ENCODE measurements at places on chromosomes 3 and 15.

DNA sequence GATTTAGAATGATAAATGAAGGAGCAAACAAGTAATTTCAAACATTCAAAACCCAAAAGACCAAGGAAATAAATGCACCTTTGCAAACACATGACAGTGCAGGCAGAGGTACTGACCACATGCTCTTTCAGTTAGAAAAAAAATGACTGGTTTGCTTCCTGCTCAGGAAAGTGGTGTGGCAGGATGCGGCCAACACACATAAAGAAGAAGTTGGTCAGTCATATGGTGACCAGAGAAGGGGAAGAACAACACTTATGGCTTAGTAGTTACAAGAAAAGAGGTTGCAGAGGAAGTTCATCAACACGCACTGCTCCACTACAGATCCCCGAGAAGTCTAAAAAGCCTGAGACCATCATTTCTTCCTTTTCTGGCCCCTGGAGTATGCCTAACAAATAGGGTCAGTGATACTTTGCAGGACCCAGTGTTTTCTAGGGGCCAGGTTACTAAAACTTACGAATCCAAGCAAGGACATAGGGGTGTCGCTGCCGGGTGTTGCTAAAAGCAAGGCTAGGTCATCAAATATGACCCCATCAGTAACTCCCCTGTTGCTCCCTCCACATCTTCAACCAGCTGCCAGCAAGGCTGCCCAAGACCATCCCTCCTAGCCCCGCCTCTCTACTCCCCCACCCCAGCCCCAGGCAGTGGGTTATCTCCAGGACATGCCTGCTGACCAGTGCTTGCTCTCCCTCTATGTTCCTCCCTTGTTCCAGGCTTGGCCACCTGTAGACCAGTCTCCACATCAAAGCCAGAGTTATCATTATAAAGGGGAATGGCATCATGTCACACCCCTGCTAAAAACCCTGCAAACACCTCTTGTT, 11.2 kb downstream of the ATP8B4 start:
- no peak overlapping the region for H3K4me3 ChIP-seq
- H3K27ac ChIP-seq, result no peak overlapping the region
- no peaks in the 10 kb centered on the region for H3K36me3 ChIP-seq
- H3K4me1 ChIP-seq, result peaks cover 17% of the 10 kb centered on the region

- no peaks in the 10 kb centered on the region for H3K4me1 ChIP-seq
- H3K36me3 ChIP-seq, result no peaks in the 10 kb centered on the region
- no peak overlapping the region for H3K27ac ChIP-seq
- H3K4me3 ChIP-seq, result no peak overlapping the region
Observed at GRCh38 chr3:43394041-43394554, 107.8 kb downstream of the SNRK start.

DNA sequence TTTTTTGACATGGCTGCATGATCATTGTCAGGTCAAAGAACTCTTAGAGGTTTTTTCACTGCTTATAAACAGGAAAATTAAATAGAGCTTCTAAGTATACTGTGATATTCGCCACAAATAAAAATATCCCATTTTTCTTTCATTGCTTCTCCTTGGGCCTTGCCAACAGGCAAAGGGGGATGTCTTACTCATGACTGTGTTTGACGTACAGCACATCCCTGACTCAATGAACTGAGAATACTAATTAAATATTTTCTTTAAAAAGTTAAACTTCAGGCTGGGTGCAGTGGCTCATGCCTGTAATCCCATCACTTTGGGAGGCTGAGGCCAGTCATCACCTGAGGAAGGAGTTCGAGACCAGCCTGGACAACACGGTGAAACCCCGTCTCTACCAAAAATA, 41.4 kb upstream of the CCDC80 start:
- H3K4me3 ChIP-seq, result no peak overlapping the region
- peaks cover 4% of the 10 kb centered on the region for H3K4me1 ChIP-seq
- H3K36me3 ChIP-seq, result no peaks in the 10 kb centered on the region
- no peak for DNase-seq
- no peak overlapping the region for H3K27ac ChIP-seq
- no peaks in the 10 kb centered on the region for H3K27me3 ChIP-seq

DNA sequence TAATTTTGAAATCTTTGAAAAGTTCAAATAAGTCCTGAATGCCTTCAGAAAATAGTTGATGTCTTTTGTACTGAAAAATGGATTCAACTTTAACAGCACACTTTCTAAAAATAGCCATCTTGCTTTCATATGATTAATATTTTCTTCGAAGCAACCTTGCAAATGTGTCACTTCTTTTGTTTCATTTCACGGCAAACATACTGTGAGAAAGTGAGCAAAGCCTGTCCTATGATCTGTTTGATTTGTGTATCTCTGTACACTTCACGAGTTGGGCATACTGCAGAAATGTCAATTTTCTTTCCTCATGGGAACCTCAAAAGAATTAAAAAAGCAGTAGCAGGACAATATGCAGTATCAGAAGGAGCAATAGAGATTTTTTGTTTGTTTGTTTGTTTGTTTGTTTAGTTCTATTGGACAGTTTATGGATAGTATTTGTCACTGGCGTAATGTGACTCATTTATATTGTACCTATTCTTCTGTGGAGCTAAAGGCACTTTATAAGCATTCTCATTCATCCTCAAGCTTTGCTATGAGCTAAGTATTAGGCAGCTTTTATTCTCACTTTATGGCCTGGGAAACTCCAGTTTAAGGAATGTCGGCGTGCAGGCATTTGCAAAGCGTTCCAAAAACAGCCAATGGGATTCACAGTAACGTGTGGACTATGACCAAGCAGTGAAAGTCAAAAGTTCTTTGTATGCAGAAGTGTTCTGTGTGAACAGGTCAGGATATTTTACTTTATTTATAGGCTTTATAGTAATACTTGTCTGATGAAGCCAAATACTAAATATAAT, 572.0 kb downstream of the NAALADL2 start:
- no peak for DNase-seq
- H3K4me3 ChIP-seq, result no peak overlapping the region
- no peaks in the 10 kb centered on the region for H3K4me1 ChIP-seq
- no peak overlapping the region for H3K27ac ChIP-seq

Measured in K562 (cell line).